Activated T-cell treated with anti-CD3 and anti-CD28 coated beads, Interleukin-2, amount 50 U/mL, for 72 hours (primary cell): ENCODE measurements at places on chromosomes 12 and 14. TPM values are rescaled to one million over a fixed set of nuclear protein-coding genes. Genes with fewer than 3 reads are reported as not detected.

GRCh38 chr12:27696864-27697564, 767 bp downstream of the REP15 start:
- DNase-seq: no peak

DNA sequence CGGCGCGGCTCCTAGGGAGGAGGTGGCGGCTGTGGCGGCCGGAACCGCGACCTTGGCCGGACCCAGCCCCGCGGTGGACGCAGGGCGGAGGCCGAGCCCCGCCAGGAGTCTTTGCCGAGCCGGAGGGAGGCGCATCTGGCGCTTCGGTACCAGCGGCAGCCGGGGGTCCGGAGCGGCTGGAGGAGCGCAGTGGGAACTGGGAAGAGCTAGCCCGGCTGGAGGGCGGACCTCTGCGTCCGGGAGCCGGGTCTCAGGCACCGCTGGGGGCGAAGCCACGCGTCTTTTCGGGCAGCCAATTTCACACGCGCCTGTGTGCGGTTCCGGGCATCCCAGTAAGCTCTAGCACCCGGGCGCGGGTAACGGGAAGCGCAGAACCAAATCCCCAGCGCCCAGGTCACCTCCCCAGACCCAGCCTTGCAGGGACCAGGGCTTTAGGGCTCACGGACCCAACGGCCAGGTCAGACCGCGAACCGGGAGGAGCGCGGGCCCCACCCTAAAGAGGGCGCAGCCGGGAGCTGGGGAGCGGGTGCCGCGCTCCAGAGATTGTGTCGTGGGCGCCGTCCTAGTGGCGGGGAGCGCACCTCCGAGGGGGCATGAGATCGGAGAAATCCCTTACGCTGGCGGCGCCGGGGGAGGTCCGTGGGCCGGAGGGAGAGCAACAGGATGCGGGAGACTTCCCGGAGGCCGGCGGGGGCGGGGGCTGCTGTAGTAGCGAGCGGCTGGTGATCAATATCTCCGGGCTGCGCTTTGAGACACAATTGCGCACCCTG, 89.4 kb downstream of the GALNT8 start:
- peak; percentile 51 for DNase-seq

DNA sequence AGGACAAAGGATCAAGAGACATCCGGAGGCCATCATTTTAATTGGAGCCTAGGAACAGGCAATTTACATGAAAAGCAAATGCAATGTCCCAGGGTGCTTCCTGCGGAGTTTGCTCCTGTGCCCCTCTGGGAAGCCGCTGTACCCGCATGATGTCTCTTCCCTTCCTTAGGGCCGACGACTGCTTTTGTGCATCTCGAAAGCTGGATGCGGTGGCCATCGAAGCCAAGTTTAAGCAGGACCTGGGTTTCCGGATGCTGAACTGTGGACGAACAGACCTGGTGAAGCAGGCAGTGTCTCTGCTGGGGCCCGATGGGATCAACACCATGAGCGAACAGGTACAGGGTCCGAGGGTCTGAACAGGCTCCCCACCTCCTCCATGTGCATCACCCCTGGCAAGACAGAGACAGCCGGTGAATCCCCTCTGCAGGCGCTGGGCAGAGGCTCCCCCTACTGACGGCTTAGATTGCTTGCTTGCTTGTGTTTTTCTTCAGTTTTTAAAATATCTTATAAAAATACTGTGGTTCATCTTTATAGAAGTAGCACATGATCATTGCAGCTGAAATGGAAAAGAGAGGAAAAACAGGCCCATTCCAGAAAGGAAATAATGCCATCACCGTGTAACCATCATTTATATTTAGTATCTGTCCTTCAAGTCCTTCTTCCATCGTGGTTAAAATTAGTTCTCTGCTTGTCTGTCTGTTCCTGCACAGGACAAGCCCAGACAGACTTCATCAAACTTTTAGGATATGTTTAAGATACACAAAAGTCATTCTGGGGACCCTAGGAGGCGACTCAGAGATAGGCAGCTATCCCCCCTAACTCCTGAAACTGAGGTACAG, 75.4 kb upstream of the PWP1 start:
- peak; percentile 31 for DNase-seq

GRCh38 chr12:122835750-122836026, 431 bp downstream of the HIP1R start:
- peak; percentile 53 for DNase-seq

DNA sequence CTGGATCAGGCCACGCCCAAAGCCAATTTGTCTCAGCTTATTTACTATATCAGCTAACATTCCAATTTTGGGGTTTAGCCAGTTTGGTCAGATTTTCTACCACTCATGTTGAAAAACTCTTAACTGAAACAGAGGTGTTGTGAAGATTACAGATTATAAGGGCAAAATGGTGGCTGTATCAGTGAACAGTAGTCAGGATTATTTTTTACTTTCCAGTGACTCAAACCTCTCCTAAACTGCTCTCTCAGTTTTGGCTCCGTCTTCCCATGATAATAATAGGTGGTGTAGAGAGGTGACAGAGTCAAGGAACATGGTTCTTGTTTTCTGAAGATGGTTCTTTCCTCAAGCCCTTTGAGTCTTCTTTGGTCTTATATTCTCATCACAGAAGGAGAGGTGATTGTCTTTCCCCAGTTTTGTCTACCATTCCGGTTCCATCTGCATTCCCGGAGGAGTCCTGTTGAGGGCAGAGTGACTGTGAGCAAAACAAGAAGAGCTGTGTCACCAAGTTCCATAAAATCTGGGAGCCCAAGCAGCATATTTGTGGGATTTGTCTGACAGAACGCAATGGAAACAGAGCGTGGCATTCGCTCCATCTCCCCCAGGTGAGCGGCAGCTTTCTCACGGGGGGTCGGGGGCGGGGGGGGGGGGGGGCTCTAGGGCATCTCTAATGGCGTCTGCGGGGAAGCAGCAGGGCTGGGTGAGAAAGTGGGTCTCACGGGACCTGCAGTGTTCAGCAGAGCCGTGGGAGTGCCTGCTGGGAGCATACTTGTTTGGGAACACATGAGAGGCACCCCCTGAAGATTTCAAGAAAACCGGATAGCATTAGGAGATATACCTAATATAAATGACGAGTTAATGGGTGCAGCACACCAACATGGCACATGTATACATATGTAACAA, 59.1 kb downstream of the TBC1D30 start:
- DNase-seq: no peak

- DNase-seq: no peak
Observed at GRCh38 chr12:107475900-107476299, 209.7 kb upstream of the PWP1 start.

GRCh38 chr12:108857158-108857407, 300 bp downstream of the SSH1 start:
- no peak for DNase-seq

GRCh38 chr14:37417151-37417550, 177.9 kb downstream of the FOXA1 start:
- no peak for DNase-seq

GRCh38 chr12:48982397-48983080, 4.4 kb downstream of the WNT1 start:
- no peak for DNase-seq

- DNase-seq: no peak
Observed at GRCh38 chr12:94053676-94054075, 94.7 kb upstream of the PLXNC1 start.

DNA sequence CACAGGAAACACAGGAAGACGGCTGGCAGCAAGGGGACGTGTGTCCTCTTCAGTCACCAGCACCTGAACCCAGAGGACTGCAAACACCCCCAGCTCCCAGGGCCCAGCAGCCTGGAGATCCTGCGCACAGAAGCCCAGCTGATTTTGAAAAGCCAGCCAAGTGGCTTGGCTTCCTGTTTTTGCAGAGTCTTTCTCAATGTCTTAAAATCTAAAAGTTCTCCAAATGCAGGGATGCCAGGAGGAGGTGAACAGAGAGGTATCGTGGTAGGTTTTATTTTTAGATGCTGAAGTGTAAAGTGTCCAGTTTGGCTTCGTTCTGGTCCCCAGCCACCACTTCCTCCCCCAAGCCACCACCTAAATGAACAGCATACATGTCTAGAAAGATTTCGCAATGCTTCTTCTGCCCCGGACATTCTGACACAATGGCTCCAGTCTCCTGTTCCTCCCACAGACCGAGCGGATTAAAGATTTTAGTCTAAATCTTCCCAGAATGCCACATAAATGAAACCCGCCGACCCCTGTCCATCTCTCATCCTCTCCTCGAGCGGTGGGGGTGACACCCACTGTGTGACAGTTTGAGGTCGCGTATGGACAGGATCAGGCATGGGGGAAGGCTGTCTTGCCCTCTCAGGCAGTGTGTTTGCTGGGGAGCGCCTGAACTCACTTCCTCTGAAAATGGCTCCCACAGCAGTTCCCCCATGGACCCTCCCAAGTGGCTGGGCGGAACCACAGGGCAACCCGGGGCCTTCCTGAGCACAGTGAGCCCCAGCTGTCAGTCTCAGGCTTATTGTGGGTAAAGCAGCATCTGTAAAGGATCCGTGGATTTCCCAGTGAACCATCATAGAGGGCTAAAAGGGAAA, 41.6 kb downstream of the ITPK1 start:
- no peak for DNase-seq

- DNase-seq: no peak
Observed at GRCh38 chr12:33706927-33707326, 267.3 kb upstream of the SYT10 start.

The GALNT8 gene
- 1.7 TPM for total RNA-seq

The LRRK2 gene
- total RNA-seq: not detected

The ABHD4 gene
- total RNA-seq: 21.9 TPM

The SIX4 gene
- total RNA-seq: 0.17 TPM
